ENCODE measurements at places on chromosomes 16 and 17.

GRCh38 chr16:24526701-24527495 lies 12.5 kb upstream of the RBBP6 start:
- DNase-seq = no peak

GRCh38 chr17:77742579-77742978 lies 215.9 kb upstream of the TNRC6C start:
- no peak for DNase-seq

DNA sequence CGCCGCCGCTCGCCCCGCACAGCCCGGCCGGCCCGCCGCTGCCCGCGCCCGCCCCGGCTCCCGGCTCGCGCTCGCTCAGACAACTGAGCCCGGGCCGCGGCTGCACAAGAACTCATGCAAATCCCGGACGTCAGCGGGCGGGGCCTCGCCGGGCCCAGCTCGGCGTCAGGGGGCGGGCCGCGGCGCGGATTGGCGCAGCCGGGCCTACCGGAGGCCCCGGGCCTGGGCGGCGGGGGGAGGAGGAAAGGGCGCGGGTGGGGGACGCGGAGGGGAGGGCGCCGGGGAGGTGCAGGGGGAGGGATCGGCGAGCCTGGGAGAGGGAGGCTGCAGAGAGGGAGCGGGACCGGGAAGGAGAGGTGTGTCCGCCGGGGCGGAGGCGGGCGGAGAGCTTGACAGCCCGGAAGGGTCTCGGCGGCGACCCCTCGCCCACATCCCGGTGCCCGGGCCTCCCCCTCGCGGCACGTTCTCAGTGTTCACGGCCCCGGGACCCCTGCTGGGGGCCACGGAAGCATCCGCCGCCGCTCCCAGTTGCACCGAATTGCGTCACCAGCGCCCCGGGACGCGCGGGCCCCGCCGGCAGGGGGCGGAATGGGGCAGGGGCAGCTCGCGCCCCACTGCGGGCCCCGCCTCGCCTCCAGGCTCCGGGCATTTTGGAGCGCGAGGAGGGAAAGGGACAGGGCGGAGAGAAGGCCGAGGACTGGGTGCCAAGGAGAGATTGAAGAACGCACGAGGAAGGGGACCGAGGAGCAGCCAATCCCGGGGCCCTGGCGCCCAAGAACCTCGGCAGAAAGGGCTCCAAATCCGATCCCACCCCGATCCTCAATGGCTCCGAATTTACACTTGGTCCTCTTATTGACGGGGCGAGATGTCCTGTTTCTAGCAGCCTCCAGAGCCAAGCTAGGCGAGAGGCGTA lies at the start of gene CBX4:
Gene CBX4 (minus strand): TSS at position 85 of the 913 bp plus-strand sequence. CDS start 189 bp downstream, outside the sequence.
- DNase-seq = peak; percentile 92

DNA sequence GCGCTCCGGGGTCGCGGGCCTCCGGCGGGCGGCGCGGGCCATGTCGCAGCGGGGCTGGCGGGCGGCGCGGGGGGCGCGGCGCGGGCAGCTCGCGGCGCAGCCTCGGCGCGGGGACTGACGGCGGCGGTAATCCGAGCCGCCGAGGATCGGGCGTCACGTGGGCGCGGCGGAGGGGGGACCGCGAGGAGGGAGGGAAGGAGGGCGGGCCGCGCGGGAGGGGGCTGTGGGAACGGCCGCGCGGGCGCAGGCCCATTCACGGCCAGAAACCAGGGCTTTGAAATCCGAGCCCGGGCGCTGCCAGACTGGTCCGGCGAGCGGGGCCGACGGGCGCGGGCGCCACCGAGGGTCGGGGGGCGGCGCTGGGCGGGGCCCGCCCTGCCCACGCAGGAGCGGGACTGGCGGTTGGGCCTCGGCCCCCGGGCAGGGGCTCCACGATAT lies at the start of gene MTSS2:
Gene MTSS2 (minus strand): TSS at position 116 of the 438 bp plus-strand sequence. CDS start 262 bp downstream, outside the sequence.
- DNase-seq = peak; percentile 98

GRCh38 chr17:62994931-62995330 lies 28.9 kb downstream of the TANC2 start:
- DNase-seq = no peak

DNA sequence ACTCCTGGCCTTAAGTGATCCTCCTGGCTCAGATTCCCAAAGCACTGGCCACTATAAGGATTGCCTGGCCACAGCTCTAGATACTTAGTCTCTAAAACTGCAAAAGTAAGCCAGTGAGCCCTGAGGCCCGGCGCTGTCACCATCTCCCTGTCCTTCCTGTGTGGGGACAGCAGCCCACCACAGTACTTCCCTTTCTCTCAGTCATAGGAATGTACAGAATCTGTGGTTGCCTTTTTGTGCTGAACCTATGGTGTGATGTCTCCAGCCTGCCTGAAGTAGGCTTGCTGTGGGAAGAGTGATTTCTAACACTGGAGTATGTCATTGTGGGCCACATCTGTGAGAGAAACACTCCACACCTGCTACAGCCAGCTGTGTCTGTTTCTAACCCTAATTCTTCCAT lies 24.7 kb downstream of the NTAN1 start:
- no peak for DNase-seq

DNA sequence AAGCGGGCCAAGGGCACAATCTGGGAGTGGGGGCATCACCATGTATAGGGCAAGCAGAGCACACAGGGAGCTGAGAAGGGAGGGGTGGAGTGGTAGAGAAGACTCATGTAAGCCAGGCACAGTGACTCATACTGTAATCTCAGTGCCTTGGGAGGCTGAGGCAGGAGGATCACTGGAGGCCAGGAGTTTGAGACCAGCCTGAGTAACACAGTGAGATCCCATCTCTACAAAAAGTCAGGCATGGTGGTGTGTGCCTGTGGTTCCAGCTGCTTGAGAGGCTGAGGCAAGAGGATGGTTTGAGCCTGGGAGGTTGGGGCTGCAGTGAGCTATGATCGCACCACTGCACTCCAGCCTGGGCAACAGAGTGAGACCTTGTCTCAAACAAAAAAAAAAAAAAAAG lies 40.8 kb downstream of the ARHGAP27 start:
- DNase-seq = no peak

DNA sequence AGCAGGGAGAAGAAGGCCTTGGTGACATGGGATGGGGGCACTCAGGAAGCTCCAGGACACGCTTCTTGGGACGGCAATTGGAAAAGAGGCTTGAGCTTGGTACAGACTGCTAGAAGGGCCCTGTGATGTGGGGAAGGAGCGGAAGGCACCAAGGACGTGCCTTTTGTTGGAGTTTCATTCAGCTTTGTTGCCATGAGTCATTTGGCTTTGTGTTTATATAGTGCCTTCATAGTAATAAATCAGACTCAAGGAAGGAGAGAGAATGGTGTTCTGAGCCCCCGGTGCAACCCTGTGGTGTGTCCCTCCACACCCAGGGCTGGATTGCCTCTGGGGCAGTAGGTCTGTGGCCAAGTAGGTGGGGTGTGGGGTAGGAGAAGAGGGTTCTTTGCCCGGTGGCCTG lies 7.4 kb upstream of the TBX4 start:
- DNase-seq = no peak

DNA sequence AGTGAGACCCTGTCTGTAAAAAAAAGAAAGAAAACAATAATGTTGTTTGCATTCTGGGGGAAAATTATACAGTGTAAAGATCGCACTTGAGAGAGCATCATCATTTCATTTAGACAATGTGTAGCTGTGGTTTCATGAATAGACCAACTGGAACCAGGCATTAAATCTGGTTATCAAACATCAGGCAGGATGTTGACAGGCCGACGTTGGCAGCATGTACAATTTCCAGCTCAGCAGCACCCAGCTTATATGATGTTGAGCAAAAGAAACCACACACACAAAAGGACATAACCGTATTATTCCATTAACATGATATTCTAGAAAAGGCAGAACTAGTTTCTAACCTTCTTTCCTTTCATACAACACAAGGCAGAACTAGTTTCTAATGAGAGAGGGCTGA lies 5.8 kb downstream of the MARVELD3 start:
- DNase-seq = no peak

DNA sequence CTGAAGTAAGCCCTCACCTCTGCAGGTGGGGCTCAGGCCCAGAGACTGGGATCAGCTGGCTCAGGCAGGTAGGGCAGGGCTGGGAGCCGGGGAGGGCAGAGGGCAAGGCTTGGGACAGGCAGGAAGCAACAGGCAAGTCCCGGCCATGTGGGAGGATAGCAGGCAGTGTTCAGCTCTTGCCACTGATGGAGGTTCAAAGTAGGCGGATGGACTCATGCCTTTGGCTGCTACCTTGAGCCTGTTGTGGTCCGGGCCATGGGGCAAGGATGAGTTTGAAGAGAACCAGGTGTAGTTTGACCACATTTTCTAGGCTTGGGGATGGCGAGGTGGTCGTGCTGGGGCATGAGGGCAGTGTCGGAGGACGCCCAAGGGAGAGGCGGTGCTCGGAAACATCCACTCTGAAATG lies 2.7 kb downstream of the PRCD start:
- DNase-seq = no peak

DNA sequence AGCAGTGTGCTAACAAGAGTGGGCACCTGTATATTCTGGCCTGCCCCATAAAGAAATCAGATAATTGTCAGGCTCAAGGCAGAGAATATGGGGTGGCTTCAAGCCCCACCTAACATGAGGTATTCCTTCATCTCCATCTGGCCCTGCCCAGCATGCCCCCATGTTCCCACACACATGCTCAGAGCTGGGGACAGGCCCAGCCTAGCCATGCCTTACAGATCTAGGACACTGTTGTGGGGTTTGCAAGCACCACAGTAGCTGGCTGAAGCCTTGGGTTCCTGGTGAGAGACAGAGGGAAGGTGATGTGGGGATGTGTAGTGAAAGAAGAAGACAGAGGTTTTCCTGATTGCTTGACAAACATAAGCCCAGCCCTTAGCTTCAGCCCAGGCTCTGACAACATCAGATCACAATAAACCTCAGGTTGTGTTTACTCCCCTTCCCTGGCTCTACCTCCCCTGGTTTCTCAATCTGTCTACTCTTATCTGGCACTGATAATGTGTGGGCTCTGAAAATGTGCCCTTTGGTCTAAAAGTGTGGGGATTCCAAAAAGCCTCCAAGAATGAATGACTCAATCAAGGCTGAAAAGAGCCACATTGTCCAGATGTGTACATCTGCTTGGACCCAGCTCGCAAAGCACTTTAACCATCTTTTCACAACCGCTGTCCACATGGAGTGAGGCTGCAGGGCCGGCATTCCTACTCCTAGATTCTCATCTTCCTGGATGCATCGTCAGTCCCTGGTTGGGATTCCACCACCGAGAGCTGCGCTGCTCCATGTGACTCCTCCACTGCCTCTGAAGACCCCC lies 34.4 kb downstream of the CDRT4 start:
- DNase-seq = no peak

DNA sequence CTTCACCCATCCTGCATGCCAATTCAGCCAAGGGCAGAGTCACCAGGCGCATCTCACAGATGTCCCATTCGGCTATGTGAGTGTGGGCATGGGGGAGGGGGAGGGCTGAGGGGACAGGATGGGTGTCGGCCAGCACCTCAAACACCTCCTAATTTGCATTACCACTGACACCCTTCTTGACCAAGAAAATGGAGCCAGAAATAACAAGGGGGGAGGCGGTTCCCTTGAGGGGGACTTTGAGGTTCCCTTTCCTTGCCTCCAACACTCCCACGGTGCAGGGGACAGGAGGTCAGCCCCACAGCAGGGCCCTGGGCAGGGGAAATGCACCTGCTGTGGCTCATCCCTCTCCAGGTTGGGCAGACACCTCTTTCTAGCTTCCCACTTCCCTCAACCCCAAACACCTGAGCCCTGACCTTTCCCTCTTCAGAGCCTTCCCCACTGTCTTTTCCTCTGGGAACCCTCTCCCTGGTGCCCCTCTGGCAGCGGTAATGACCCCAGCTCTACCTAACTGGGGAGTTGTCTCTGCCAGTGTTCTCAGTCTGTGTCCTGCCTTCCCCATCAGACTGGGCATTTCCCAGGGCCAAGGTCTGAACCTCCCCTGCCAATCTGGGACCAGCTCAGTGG lies 18.2 kb upstream of the TBX21 start:
- DNase-seq = no peak

GRCh38 chr17:5045496-5045895 lies 10.3 kb upstream of the SLC52A1 start:
- no peak for DNase-seq

- DNase-seq = no peak
These were observed 74.9 kb downstream of the CMIP start for GRCh38 chr16:81519301-81520150.

DNA sequence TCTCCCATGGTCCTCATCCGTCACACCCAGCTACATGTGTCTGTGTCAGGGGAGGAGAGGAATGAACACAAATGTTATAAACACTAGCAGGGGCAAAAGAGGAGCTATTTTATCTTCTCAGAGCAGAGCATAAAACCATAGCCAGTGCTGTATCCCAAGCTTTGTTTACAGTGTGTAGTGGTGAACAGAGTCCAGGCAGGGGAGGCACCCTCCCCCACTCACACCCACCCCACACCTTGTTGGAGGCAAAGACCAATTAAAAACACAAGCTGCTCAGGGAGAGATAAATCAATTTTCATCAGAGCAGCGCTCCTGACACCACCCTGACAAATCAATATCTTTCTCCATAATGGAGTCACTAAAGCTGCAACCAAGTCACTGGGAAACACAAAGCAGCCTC lies 132.6 kb upstream of the CCL2 start:
- DNase-seq = no peak

GRCh38 chr16:54446639-54447038 lies 160.1 kb upstream of the IRX3 start:
- no peak for DNase-seq

- no peak for DNase-seq
These were observed 431.2 kb downstream of the HAPSTR1 start for GRCh38 chr16:9522614-9523013.

DNA sequence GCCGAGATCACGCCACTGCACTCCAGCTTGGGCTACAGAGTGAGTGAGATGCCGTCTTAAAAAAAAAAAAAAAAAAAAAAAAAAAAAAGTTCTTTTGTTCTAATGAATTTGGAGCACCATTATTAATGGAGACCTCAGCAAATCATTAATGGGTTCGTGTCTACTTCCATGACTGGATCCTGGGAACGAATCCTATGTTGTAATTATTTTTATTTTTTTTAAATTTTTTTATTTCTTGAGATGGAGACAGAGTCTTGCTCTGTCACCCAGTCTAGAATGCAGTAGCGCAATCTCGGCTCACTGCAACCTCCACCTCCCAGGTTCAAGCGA lies 30.7 kb downstream of the SPOP start:
- no peak for DNase-seq

- peak; percentile 38 for DNase-seq
These were observed 8.4 kb downstream of the HBQ1 start for GRCh38 chr16:188674-189073.

DNA sequence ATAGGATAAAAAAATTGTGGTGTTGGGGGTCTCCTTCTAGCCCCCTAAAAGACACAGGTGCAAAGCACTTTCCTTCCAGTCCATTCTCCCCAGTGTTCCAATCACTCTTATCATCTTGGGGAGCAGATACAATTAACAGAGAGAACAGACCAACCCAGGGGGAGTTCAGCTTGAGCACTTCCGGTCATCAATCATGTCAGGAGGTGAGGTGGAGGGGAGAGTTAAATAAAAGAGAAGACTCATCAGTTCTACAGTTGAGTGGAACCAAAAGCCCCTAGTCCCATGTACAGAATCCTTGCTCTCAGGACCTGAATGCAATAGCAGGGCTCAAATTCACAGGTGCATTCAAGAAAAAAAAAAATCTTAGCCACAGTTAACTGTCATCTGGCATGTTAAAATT lies 122.3 kb downstream of the DYNLRB2 start:
- DNase-seq = no peak
